Hematopoietic multipotent progenitor cell treated with erythropoietin and hydrocortisone succinate and interleukin-3 and kit ligand, for 8 days (in vitro differentiated cells): ENCODE measurements at places on chromosomes 5 and 9.
A peak's percentile ranks its signal among the peaks of the same experiment; 100 is the strongest.

GRCh38 chr5:167671176-167671575, 620.3 kb upstream of the WWC1 start:
- DNase-seq, result no peak

- DNase-seq, result no peak
Observed at GRCh38 chr5:98722188-98722587, 51.3 kb upstream of the RGMB start.

DNA sequence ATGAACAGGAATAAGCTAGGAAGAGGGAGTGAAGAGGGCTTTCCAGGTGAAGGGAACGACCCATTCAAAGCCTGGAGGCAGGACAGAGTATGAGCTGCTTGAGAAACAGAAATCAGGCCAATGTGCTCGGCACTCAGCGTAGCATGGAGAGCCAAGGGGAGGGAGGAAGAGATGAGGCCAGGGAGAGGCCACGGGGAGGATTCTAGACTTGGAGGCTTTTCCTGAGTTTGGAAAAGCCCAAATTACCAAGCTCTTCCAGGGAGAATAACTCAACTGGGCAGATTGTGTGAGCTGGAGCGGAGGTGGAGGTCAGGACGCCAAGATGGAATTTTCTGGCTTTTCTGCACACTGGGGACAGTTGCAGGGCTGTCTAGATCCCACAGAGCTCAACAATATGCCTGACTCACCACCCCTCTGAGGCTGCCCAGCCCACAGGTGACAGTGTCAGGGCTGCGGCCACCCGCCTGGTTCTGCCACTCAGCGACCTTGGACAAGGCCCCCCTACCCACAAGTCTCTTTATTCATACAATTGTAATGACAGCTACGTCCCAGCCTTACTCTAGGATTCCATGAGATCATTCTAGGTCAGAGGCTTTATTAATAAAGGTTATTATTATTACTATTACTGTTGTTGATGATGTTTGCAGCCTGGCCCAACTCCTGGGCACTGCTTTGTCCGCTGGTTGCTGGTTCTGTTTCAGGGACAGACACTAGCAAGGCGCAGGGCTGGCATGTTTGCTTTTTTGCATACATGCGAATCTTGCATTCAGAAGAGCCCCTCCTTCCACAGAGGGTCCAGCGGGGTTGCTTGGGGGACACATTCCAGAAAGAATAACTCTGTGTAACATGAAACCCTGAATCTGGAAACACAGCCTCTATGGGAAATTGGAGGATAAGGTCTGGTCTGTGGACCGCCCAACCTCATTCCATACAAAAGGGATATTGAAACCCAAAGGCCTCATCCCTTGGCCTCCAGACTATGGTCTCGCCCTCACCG, 9.4 kb upstream of the LMX1B start:
- no peak for DNase-seq

GRCh38 chr5:150243590-150243989, 46.0 kb downstream of the CAMK2A start:
- DNase-seq, result no peak

- no peak for DNase-seq
Observed at GRCh38 chr5:172558076-172558976, 82.7 kb upstream of the NEURL1B start.

- DNase-seq, result no peak
Observed at GRCh38 chr5:119166026-119166425, 95.1 kb downstream of the DMXL1 start.

- DNase-seq, result peak; percentile 92
Observed at GRCh38 chr9:121902461-121903135, 190.5 kb downstream of the TTLL11 start.

DNA sequence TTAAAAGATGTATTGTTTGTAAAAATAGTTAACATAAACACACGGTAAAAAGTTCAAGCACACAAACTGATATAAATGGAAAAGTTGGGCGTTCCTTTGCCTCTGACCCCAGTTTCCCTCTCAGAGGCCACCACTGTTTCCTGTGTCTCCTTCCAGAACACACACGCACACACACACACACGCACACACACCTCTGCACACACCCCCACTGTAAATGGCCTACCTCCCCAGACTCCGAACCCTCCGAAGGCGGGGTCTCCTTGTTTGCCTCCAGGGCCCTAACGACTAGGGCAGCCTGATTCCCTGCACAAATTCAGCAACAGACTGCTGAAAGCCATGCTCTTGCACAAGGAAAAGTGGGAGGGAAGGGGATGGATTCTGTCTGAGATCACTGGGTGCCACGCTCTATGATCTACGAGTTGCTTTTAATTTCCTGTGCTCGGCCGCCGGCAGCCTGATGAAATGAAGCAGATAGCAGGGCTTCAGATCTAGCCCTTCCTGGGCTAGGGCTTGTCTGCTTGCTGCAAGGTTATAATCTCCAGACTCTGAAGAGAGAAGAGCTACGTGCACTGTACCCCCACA, 184.0 kb upstream of the IL12B start:
- DNase-seq, result no peak

DNA sequence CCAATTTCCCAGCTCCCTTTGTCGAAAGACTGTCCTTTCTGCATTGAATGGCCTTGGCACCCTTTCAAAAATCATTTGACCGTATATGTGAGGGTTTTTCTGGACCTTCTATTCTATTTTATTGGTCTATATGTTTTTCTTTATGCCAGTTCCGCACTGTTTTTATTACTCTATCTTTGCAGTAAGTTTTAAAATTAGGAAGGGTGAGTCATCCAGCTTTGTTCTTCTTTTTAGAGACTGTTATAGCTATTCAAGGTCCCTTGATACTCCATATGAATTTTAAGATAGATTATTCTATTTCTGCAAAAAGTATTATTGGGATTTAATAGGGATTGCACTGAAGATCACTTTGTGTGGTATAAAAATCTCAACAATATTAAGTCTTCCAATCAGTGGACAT, 44.2 kb upstream of the STARD4 start:
- no peak for DNase-seq

DNA sequence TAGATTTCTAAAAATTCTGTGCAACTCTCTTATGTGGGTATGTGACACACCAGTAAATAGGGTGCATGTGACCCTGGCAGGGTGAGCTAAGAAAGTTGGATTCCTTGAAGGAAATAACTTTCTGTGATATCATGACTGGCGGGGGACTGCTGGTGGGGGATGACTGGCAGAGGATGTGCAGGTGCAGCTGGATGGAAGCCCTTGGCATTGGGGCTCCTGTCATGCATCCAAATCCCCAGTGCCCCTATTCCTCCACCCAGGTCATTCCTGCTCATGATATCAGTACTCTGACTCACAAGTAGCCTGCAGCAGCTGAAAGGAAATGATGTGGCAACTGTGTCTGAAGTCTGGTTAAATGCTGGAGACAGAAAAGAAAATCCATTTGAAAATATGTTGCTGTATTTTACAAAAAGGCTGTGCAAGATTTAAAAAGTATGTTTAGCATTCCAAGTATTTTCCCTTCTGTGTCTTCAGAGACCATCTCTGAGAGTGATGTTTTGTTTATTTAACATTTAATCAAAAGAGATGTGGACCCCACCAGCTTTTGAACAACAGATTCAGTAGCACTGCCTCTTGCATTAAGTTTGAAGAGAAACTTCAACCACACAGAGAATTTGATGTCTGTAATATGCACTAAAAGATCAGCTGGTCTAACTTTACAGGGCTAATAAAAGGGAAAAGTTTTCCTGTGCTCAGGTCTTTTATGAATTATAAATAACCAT, 17.9 kb upstream of the ZSWIM6 start:
- no peak for DNase-seq

GRCh38 chr5:148791696-148792095, 34.7 kb upstream of the ADRB2 start:
- no peak for DNase-seq

GRCh38 chr9:114114364-114114763, 15.3 kb upstream of the KIF12 start:
- no peak for DNase-seq

DNA sequence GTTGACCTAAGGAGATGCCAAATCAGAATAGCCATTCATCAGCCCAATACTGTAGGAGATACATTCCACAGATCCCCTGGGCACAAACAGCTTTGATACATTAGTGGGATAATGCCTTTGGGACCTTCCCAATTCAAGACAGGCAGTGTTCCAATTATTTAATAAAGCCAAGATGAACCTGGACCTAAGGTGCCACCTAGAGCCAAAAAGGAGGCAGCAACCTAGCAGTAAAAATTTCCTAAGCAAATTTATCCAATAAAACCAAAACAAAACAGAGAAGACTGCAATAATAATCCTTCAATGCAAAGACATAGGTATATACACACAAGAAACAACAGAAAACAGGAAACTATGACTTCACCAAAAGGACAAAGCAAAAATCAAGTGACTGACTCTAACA, 253.0 kb downstream of the HINT1 start:
- no peak for DNase-seq
